LHCN-M2 (cell line): ENCODE measurements at places on chromosomes 11 and 22.

DNA sequence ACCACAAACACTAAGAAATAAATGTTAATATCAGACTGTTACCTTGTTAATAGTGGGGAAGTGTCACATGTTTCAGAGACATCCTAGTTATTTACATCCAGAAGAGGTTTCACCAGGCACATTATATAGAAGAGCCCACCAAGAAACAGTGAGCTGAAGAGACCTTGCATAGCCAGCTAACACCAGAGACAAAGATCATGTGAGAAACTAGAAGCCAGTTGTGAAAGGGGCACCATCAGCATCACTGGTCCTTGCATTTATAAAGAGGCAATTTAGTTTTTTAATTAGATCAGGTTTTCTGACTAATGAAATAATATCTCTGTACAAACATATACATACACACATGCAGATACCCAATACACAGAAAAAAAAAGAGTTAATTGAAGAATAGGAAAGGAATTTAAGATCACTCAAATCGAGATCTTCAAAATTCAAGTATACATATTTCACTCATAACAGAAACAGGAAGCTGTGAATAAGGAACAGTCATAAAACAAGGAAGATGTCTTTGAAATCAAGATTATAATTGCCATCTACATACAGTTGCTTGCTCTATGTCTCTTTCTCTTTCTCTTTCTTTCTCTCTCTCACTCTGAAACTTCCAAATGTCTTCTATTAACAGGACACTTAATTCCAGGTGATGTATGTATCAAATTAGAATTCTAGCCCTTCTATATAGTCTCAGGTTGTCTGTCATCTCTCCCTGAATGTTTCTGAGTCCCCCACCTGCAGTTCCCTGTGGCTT is 348.7 kb downstream of the ETS1 start:
- DNase-seq: no peak

- no peak for DNase-seq
These were observed 9.3 kb downstream of the MMP13 start for GRCh38 chr11:102946237-102946636.

DNA sequence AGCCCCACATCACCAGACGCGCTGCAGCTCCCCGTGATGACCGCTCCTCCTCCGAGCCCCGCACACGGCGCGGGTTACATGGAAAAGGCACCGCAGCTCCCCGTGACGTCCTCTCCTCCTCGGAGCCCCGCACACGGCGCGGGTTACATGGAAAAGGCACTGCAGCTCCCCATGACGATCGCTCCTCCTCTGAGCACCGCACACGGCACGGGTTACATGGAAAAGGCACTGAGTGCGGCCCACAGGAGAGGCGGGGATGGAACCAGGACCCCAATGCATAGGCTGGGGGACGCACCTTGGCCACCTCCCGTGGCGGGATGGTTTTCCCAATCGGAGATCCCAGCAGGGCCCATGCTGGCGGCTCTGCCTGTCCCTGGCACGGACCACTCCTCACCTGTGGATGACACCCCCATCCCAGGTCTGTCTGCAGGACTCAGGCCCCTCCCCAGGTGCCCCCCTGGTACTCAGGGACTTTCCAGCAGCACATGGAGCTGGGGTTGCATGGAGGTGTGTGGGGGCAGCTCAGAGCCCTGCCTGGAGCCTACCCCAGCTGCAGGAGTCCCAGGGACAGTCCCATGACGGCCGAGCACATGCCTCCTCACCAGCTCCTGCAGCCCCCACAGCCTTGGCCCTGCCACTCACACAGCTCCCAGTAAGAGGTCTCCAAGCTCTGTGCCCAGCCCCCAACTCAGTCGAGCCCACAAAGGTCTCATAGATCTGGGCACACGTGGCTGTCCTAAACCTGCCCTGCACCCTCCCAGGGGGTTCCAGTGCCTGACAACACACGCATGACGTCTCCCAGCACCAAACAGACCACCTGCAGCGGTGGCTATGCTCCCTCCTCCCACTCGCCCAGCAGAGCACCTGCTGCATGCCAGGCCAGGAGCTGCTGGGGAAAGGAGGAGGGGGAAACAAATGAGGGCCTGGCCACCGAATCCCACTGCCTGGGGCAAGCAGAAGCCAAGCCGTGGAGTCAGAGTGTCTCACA is 166.6 kb downstream of the BRD1 start:
- DNase-seq: no peak

DNA sequence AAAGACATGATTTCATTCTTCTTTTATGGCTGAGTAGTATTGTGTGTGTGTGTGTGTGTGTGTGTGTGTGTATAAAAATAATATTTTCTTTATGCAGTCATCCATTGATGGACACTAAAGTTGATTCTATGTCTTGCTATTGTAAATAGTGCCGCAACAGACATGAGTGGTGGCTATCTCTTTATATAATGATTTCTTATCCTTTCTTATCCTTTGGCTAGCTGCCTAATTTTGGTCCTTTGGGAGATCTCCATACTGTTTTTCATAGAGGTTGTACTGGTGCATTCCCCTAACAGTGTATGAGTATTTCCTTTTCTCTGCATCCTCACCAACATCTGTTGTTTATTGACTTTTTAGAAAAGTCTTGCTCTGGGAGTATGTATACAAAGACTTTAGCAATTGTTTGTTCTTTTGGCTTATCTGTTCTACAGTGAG is 107.0 kb downstream of the STIM1 start:
- DNase-seq: peak; percentile 48

DNA sequence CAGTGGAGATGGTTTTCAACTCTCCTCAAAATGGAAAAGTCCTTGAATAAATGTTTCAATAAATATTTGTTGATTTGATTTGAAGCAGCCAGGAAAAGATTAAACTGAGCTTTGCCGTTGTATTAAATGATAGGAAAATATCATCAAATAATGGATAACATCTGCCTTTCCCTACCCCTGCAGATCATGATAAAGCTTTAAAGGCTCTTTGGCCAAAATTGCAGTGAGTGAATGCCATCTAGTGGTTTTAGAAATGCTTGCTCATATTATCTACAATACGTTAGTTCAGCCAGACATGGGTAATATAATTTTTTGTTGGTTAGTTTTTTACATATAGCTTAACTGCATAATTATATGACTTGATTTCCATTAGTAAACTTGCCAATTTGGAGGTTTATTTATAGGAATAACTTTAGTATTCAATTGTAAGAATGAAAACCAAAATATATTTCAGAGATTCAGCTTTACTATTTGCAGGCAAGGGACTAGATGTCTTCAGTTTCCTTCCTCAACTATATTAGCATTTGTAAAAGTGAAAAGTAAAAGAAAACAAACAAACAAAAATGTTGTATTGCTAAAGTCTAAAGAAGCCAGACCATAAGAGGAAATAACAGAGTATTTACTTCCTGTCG is 159.2 kb downstream of the MSANTD4 start:
- peak; percentile 52 for DNase-seq

GRCh38 chr11:72229925-72230763 is 5.6 kb downstream of the INPPL1 start:
- no peak for DNase-seq

- DNase-seq: no peak
These were observed 327.5 kb downstream of the ETS1 start for GRCh38 chr11:128259816-128260215.

DNA sequence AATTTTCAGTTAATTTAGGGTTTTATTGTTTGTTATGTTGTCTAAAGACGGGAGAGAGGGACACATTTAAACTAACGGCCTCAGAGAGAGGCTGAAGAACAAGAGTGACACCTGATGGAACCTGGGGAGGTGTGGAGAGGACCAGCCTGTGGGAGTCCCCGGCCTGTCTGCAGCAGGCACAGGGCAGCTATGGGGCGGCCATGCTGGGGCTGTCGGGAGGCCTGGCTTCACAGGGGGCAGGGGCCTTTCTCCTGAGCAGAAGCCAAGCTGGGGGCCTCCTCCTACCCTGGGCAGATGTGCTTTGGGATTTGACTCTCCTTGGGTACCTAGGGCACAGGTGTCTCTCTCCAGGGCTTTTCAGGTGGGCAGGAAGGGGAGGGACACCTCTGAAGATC is 21.9 kb downstream of the RELT start:
- DNase-seq: no peak

DNA sequence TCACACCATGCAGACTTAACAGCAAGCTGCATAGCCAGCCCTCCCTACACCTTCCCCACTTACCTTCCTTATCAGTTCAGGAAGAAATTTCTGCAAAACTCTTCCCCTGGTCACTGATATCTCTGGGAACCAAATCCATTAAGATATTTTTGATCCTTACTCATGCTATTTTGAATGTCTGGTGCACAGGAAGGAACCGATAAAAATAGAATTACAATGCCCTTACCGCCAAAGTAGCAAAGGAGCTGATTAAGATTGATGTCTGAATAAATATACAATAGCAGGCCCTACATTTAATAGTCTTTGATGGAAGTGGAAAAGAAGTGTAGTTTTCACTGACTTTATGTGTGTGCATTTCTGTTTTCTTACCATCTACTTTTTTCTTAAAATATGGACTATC is 117.3 kb downstream of the MPPED2 start:
- no peak for DNase-seq

DNA sequence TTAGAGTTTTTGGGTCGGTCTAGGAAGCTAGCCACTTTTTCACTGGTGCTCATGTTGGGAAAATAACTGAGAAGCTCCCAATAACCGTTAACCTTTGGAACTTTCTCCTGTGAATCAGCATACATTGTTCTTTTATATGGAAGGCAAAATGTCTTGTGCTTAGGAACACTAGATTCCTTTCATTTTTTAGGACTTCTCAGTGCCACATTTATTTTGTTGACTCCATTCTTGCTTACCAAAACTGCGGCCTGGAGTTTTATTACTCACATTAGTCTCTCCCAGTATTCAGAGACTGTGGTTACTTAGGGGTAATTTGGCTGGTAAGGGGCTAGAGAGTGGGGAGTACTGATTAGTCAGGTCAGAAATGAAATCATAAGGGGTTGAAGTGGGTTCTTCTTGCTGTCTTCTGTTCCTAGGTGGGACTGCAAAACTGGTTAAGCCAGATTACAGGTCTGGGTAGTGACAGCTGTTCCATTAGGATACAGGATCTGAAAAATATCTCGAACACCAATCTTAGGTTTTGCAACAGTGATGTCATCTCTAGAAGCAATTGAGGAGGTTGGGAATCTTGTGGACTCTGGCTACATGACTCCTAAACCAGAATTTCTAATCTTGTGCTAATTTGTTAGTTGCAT is 631.4 kb upstream of the LUZP2 start:
- peak; percentile 45 for DNase-seq

DNA sequence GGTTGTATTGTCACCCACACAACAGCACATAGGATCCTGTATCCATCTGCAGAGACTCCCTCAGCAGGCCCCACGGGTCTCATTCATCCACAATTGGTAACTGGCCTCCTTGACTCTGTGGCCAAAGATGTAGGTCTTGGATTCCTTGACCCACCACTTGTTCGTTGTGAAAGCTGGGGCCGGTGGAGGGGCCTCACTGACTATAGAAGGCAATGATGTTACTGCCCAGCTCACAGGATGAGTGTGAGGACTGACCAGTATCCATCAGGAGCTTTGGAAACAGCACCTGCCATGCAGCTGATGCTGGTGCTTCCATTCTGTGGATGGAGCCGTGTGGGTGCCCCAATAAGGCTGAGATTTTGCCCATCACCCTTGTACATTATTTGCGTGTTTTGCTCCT is 615.7 kb downstream of the BRD1 start:
- no peak for DNase-seq

DNA sequence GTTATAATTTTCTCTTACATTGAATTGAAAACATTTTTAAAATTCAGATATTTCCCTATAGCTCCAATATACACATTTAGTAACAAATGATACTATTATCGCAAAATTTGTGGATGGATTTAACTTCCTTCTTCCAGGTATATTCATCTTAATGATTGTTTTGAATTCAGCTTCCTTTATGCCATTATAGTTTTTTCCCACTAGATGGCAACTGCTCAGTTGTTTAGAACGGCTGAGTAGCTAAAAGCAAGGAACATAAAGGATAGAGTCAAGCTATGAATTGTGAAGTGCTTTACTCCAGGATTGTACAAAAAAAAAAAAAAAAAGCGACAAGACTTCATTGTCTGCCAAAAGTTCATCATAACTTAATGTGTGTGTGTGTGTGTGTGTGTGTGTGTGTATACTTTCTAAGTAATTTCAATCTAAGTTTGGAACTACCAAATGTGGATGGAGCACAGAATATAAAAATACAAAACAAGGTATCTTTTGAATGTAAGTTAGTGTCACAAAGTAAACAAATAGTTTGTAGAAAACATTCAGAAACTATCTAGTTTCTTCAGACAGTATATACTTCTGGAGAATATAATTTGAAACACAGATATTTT is 846.4 kb downstream of the DLG2 start:
- peak; percentile 5 for DNase-seq

DNA sequence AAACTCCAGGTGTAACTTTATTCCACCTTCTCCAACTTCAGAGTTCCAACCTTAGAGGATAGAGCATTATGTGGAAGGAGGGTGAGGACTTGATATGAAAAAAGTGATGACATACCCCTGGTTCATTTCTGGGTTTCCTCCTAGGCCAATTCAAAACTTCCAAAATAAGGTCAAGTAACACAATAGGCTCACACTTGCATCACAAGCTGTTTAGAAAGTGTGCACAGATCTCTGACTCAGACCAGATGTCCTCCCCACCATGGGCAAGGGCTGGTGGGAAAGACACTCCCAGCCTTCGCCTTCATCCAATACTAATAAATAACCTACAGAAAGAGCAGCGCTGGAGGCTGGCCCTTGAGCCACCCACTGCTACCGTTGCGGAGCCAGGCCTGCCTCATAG is 5.8 kb upstream of the BUD13 start:
- DNase-seq: no peak

GRCh38 chr11:90423378-90423777 is 200.5 kb upstream of the CHORDC1 start:
- no peak for DNase-seq

GRCh38 chr11:19026862-19027261 is 33.7 kb downstream of the MRGPRX2 start:
- DNase-seq: no peak

DNA sequence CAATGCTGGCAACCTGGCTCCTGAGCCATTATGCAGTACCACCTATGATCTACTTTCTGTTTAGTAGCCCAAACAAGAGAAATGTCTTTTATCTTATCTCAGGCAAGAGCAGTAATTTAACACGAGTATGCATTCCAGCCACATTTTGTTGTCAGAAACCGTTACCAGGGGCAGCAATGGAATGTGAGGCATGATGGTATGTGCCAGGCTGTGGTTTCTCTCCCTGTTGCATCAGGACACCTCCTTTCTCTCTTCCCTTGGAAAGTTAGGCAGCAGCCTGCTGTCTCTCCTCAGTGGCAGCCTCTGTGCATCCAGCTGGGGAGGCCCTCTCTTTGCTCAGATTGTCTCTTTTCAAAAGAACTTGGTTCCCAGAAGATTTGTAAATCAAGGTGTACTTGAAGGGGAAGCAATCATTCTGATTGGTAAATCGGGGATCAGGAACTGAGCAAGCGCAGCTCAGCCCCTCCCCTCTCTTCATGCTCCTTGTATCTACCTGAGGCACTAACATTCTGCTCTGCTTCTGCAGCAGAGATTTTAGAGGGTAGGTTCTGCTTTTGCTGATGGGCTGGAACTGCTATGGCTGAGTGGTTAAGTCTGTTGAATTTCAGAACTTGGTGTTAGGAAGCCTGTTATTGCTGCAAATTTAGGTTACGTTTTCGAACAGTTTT is 229.2 kb downstream of the ADAMTS15 start:
- DNase-seq: peak; percentile 98

- DNase-seq: no peak
These were observed 172.5 kb downstream of the CTTN start for GRCh38 chr11:70570693-70571395.
